Non-pigmented ciliary epithelial cell (primary cell): ENCODE measurements at places on chromosomes 1 and 21.

- DNase-seq: no peak
Observed at GRCh38 chr21:42079939-42080787, 9.0 kb downstream of the UMODL1 start.

- DNase-seq: no peak
Observed at GRCh38 chr1:68516066-68516465, 19.2 kb upstream of the DEPDC1 start.

- DNase-seq: no peak
Observed at GRCh38 chr1:116722016-116722838, 32.0 kb upstream of the CD2 start.

DNA sequence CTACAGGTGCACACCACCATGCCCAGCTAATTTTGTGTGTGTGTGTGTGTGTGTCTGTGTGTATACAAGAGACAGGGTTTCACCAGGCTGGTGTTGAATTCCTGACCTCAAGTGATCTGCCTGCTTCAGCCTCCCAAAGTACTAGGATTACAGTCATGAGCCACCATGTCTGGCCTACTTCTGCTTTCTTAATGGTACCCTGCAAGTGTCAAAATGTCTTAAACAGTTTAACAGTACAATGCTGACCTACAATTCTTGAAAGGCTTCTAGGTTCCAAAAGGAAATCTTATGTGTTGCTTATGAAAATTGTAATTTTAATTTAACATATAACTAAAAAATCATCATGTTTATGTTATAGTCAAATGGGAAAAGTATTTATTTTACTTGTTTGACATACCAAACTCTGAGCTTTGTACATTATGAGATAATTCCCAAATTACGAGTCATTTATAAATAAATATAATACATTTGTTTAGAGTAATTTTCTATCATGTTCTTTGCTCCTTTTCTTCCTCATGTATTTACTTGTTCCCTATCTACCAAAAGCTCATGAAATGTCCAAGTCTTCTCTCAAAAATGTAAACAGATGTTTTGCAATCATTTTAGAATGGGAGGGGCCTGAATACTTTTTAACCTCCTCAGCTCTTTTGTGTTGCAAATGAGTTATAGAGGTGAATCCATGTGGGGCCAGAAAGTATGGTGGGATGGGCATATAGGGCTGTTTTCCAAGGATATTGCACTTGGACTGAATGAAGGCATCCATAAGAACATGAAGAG, 8.4 kb upstream of the VCAM1 start:
- no peak for DNase-seq

DNA sequence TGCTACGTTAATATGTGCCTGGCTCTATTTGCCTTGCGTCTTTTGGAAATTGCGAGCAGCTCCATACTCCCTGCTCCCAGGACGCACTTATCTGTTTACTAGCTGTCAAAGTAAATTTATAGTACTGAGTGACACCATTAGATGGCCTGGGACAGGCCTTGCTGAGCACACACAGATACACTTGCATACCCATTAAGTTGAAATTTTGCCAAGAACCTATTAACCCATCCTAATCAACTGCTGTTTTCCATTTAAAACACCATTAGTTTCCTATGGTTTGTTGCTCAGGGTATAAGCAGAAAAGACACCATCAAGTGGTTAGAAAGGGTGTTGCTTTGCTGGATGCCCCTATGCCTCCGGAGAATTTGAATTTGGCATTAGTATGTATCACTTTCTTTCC, 187.3 kb downstream of the SLC44A5 start:
- no peak for DNase-seq

GRCh38 chr21:36973986-36974850, 7.7 kb upstream of the HLCS start:
- no peak for DNase-seq

DNA sequence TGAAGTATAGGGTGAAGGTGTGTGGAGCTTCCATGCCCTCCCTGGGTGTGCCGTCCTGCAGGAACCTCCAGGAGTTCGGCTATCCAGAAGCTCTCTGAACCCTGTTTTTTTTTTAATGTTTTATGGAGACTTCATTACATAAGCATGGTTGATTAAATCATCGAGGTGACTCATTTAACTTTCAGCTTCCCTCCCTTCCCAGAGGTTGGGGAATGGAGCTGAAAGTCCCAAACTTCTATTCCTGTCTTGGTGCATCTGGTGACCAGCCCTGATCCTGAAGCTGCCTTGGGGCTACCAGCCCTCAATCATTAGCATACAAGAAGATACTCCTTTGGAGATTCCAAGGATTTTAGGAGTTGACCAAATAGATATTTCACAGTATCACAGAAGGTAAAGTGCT, 9.5 kb downstream of the RRP15 start:
- no peak for DNase-seq

DNA sequence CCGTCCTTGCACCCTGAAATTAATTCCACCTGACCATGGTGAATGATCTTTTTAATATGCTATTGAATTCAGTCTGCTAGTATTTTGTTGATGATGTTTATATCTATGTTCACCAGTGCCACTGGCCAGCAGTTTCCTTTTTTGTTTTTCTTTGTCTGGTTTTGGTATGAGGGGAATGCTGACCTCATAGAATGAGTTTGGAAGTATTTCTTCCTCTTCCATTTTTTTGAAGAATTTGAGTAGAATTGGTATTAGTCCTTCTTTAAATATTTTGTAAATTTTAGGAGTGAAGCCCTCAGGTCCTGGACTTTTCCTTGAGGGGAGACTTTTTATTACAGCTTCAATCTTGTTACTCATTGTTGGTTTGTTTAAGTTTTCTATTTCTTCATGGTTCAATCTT, 231.6 kb downstream of the MRPL39 start:
- no peak for DNase-seq

- DNase-seq: no peak
Observed at GRCh38 chr1:10530281-10530740, 55.6 kb downstream of the PEX14 start.

GRCh38 chr1:167084757-167085156, 5.4 kb downstream of the GPA33 start:
- no peak for DNase-seq

- DNase-seq: no peak
Observed at GRCh38 chr1:145956361-145956760, 1.5 kb downstream of the LIX1L start.

DNA sequence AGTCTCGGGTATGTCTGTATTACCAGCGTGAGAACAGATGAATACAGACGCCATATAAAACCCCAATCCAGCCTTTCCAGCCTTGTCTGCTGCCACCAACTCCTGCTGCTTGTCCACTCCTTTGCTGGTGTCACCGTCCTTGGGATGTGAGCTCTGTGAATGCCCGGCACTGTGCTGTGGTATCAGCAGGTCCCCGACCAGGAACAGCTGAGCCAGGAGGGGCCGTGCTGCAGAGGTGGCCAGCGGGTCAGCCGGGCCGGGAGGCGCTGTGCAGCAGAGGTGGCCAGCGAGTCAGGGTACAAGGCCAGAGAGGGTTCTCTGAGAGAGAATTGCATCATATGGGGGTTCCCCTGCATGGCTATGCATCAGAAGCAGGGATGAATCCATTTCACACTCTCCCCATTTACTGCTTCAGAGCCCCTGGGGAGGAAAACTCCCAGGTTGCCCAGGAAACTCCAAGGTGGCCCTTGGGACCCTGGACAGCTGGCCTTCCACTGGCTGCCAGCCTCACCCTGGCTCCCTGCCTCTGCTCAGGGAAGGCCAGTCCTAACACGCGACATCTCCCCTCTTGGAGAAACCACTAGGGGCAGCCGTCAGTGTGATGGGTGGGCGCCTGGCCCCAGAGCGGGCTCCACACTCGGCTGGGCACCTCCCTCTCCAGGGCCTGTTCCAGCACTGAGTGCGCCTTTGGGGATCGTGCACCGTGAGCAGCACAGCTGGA, 122.4 kb upstream of the COL6A1 start:
- DNase-seq: no peak

DNA sequence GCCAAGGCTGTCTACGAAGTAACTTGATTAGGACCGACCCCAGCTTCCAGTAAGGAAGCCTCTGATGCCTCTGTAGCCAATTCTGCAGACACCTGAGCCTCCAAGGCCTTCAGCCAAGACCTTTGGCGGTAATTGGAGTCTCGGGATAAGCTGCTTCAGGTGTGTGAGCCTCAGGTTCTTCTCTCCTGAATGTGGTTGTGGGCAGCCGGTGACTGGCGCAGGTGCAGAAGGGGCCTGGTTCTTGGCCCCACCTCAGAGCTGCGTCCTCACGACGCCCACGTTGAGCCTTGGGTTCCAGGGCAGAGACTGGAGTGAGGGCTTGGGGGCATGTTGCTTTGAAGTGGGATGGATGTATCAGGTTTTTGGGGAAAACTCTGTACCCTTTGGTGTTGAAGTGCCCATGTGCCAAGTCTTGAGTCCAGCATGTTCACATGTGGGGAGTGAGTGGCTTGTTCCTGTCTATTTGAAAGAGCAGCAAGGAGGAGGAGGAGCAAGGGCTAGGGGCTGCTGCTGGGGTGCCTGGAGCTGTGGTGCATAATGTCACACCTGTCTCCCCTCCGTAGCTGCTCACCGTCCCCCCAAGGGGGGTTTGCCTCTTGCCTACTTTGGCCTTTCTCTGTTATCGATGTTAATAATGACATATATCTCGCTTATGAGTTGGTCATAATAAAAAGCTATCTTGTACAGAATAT, 1.4 kb downstream of the PSEN2 start:
- DNase-seq: no peak

DNA sequence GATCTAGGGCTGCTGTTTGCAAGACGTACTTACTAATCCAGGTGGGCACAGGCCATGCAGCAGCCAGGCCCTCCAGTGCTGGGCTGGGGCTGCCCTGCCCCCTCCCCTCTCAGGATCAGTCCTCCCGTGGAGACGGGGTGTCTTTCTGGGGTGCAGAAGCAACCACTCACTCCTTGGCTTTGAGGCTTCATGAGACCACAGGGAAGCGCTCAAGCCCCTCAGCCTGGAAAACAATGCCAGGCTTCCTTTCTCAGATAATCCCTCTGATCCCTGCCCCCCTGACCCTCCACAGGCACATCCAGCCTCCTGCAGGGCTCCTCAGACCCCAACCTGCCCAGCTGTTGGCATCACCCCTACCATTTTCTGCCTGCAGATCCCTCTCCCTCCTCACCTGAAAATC, 13.9 kb upstream of the C2CD2 start:
- DNase-seq: no peak

- DNase-seq: no peak
Observed at GRCh38 chr1:108017698-108018097, 52.7 kb upstream of the VAV3 start.

DNA sequence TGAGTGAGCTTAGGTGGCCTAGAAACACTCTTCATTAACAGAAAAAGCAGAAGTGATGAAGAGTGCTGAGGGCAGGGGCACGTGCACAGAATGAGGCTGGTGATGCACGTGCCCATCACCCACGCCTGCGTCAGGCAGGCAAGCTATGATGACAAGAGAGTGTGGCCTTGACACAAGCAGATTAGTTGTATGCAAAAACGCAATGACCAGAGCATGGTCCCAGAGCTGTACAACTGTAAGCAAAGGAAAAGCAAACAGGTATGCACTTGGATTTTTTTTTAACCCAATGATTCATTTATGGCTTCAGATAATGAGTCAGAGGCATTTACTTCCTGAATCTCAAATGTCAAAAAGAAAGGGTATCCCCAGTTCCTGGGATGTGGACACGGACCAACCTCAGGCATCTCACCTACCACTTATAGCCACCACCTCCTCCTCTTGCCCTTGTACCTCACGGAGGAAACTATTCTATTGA, 9.1 kb upstream of the TMEM61 start:
- DNase-seq: no peak

- DNase-seq: no peak
Observed at GRCh38 chr21:16022921-16023320, 293.1 kb downstream of the USP25 start.

DNA sequence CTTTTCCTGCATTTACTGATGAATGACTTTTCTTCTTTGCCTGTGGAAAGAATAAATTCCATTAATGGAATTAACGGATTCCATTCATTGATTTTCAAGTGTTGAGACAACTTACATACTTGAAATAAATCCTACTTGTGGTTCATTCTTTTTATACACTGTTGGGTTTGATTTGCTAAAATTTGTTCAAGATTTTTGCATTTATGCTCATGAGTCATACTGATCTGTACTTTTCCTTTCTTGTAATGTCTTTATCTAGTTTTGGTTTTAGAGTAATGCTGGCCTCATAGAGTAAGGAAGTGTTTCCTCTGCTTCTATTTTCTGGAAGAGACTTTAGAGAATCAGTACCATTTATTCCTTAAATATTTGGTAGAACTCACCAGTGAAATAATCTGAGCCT, 14.4 kb downstream of the UROD start:
- DNase-seq: no peak

DNA sequence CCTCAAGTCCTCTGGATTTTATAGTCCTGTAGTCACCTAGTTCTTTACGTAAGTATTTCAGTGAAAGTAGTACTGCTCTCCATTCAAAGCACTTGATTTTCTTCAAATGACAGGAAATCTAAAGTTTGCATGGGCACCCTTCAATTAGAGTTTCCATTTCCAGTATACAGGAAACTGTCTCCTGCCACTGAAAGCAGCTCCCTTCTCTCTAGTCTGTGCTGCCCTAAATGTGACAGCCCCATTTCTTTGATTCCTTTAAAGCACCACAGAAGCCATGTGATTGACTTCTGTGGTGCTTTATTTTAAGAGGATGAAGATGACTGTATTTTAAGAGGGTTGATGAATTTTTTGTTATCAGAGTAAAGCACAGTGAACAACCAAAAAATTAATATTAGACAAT, 226.1 kb downstream of the DNAH14 start:
- no peak for DNase-seq

DNA sequence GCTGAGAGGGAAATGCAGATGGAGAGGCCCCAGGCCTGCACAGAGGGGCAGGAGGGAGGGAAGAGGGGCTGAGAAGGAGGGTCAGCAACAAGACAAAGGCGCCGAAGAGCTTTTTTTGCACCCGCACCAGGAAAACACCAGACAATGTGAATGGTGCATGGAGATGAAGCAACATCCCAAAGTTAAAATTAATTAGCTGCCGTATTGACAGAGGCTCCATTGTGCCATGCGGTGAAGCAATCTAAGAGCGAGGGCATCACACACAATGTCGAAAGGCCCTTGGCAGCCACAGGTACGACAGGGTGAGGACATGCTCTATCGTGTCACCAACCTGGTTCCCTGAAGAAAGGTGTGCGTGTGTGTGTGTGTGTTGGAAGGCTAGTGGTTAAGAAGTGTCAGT, 41.2 kb downstream of the SSBP3 start:
- no peak for DNase-seq

- no peak for DNase-seq
Observed at GRCh38 chr21:33117101-33117888, 47.4 kb downstream of the OLIG1 start.

GRCh38 chr1:172254521-172255222, 165.8 kb upstream of the C1orf105 start:
- DNase-seq: peak; percentile 84

- no peak for DNase-seq
Observed at GRCh38 chr1:11352058-11352715, 79.2 kb downstream of the UBIAD1 start.
